ENCODE measurements at places on chromosomes 2 and 18. TPM values are rescaled to one million over a fixed set of nuclear protein-coding genes. Genes with fewer than 3 reads are reported as not detected.

DNA sequence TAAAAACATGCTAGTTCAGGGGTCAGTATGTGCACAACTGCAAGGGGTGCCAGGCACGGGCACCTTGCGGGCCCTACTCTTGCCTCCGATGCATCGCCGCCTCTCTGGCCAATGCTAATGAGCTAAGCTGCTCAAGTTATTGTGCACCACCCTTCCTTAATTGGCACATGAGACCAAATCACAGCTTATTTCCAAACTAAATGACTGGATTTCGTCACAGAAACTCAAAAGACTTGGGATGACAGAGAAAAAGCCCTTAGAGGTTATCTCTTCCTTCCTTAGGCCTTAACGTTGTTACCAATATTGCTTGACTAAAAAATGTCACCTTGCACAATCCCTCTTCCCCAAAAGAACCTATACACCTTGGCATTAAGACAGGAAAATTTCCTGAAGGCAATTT lies 7.7 kb downstream of the RNF149 start:
- H3K4me3 ChIP-seq: no peak overlapping the region
- H3K4me1 ChIP-seq: peaks cover 96% of the 10 kb centered on the region
- DNase-seq: no peak
- no peaks in the 10 kb centered on the region for H3K27me3 ChIP-seq
- peaks cover 3% of the 10 kb centered on the region for H3K36me3 ChIP-seq

- DNase-seq: no peak
- no peak overlapping the region for H3K27ac ChIP-seq
- no peak overlapping the region for H3K4me3 ChIP-seq
- no peaks in the 10 kb centered on the region for H3K27me3 ChIP-seq
- H3K36me3 ChIP-seq: no peaks in the 10 kb centered on the region
Measured at GRCh38 chr18:14124689-14125088, 7.5 kb downstream of the ZNF519 start.

DNA sequence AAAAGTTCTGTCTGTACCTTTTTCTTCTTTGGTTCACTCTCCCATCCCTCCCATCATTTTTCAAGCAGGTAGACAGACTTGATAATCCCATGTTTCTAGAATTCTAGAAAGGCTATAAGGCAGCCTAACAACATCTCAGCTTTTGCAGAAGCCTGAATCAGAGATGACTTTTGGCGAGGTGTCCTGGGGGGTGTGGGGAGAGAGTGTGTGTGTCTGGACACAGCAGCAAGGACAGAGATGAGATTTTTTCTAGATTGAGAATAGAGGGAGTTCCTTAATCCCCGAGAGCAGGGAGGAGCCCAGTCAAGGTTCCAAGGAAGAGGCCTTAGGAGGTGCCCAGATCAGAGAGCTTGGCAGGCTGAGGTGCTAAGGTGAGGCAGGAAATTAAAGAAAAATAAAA lies 22.0 kb upstream of the LAPTM4A start:
- H3K27ac ChIP-seq: no peak overlapping the region
- DNase-seq: no peak
- H3K4me3 ChIP-seq: no peak overlapping the region
- no peaks in the 10 kb centered on the region for H3K36me3 ChIP-seq
- H3K4me1 ChIP-seq: no peaks in the 10 kb centered on the region
- no peaks in the 10 kb centered on the region for H3K27me3 ChIP-seq

- peaks cover 4% of the 10 kb centered on the region for H3K36me3 ChIP-seq
- DNase-seq: no peak
- no peak overlapping the region for H3K4me3 ChIP-seq
- no peak overlapping the region for H3K27ac ChIP-seq
- H3K27me3 ChIP-seq: no peaks in the 10 kb centered on the region
Measured at GRCh38 chr2:26290001-26290400, 45.3 kb downstream of the HADHB start.

GRCh38 chr18:62844850-62845643 lies 129.7 kb downstream of the PHLPP1 start:
- H3K4me3 ChIP-seq: no peak overlapping the region
- H3K4me1 ChIP-seq: no peaks in the 10 kb centered on the region
- no peak for DNase-seq
- H3K27me3 ChIP-seq: no peaks in the 10 kb centered on the region

Gene CRYGD
- not detected for total RNA-seq
